ENCODE measurements at places on chromosomes 13 and 19.

GRCh38 chr13:81929988-81930387 lies 1589.1 kb upstream of the SPRY2 start:
- DNase-seq = no peak

GRCh38 chr13:35766663-35767062 lies 290.2 kb upstream of the MAB21L1 start:
- DNase-seq = no peak

- DNase-seq = no peak
Observed at GRCh38 chr19:17963936-17964691, 2.8 kb upstream of the KCNN1 start.

GRCh38 chr13:113928685-113929627 lies 44.9 kb downstream of the C13orf46 start:
- DNase-seq = no peak

GRCh38 chr13:93786846-93787489 lies 560.4 kb downstream of the GPC6 start:
- DNase-seq = no peak

DNA sequence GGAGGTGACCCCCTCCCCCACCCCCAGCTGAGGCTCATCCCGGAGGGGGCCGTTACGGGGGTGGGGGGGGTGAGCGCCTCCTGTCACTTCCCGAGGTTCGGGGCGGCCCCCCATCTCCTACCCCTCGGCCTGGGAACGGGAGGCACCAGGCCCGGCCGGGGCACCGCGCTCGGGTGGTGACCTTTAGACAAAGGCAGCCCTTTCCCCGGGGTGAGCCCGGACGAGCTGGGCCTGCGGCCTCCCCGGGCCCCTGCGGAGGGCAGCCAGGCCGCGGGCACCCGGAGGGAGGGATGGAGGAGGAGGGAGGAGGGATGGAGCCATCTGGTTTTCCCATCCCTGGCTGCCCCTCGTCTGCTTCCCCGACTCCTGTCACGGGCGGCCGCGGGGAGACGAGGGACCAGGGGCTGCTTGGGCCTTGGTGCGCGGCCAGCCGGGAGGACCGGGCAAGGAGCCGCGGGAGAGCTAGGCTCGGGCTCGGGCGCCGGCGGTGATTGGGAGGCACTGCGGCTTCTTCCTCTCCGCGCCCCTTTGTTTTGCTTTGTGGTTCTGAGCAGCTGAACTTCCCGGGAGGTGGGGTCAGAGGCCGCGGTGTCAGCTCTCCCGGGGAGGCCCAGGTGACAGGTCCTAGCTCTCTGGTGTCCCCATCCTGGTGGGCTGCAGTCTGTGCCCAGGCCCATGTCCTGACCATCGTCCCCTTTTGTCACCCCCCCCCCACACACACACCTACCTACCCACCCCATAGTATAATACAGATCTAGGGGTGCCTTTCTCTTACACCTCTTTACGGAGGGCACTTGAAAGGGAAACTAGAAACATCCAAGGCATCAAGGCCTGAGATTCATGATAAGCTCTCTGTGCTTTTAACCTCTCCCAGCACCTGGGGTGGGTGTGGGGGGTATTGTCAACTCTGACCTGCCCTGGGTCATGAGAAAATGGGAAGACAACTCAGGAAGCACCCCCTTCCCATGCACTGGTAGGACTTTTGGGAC lies 1.3 kb downstream of the BICRA start:
- peak; percentile 69 for DNase-seq

DNA sequence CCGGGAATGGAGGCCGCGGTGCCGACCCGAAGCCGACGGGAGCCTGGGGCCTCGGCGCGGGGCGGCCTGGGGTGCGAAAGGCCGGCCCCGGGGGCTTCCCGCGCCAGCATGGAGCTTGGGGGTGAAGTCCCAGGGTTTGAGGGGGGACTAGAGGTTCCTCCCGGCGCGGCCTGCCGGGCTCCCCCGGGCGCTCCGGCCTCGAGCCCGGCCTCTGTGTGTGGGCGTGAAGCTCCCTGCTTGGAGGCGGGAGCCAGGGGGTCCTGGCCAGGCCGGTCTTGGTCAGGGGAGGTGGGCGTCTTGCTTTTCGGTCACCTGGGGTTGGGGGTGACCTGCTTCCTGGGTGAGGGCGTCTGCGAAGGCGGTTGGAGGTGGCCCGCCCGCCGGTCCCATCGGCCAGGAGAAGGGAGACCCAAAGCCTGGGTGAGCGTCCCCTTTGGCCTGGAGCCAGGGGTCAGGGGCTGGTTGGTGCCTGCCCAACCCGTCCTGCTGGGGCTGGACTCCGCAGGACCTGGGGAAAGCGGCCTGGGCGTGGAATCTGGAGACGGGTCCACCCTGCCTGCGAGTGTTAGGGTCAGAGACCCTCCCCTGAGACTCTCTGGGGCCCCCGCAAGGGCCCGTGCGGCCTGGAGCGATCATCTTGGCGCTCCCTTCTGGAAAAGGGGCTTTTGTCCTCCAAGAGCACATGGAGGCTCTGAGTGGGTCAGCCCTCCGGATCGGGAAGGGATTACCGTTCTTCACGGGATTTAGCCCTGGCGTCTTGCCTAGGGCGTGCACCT lies 535 bp downstream of the BSG start:
- no peak for DNase-seq

DNA sequence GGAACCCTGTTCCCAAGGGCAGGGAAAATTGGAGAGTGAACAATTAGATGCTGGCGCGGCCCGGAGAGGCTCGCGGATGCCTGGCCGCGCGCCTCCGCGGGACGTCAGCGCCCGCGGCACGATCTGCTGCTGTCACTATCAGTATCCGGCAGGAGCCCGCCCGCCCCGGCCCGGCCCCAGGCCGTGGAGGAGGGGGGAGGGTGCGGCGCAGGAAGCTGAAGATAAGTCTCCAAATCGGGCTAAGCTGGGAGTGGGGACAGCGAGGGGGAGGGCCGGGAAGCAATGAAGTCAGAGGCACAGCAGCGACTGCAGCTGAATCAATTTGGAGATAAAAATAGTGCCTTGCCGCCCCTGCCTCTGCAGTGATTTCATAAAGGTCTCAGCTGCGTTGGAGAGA lies 441.5 kb upstream of the KLF12 start:
- peak; percentile 64 for DNase-seq

DNA sequence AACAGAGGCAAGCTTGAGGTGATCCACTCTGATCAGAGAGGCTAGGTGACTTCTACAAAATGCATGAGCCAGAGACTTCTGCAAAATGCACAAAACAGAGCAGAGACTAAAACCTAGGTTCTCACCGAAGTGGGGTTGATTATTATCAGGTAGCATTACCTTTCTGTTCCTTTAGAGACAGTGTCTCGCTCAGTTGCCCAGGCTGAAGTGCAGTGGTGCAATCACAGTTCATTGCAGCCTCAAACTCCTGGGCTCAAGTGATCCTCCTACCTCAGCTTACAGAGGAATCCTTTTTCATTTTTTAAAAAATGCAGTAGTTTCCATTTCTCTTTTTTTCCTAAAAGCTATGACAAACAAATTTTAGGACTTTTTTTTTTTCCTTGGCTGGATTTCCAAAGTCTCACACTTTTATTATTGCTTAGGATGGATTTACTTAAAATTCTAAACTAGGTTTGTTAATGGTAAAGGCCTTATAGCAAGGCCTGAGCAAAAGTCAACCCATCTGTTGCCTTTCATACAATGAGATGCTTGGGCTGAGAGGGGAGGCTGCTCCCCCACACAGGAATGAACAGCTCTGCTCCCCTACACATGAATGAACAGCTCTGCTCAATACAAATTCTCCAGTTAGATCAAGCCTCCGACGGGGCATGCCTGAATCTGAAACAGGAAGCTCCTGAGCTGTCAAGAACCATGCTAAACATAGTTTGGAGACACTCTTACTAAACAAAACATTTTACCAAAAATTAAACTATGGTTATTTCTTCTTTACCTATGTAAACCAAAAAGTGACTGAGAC lies 18.8 kb upstream of the TNFRSF19 start:
- no peak for DNase-seq

DNA sequence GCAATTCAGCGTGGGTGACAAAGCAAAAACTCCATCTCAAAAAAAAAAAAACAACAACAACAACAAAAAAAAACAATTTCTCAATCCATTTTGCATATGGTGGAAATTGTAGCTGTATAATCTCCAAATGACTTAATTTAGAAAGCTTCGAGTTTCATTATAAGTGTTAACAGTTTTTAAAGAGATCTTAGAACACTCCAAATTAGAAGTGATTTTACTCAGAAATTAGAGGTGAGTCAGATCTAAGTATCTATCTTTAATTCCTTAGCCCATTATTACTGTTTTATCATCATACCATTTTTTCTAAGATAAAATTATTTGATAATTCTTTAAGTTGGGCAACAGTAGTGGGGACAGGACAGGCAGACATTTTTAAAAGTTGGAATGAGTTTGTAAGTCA lies 60.5 kb downstream of the ZMYM2 start:
- no peak for DNase-seq

- DNase-seq = no peak
Observed at GRCh38 chr19:362154-362553, 17.6 kb upstream of the MIER2 start.

DNA sequence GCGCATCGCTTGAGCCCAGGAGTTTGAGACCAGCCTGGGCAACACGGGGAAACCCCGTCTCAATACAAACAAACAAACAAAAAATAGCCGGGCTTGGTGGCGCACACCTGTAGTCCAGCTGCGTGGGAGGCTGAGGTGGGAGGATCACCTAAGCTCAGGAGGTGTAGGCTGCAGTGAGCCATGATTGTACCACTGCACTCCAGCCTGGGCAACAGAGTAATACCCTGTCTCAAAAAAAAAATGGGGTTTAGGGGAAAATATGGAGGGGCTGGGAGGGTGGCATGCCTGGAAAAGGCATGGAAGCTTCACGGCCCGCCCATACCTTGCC lies 1.9 kb upstream of the ISYNA1 start:
- no peak for DNase-seq
